ENCODE measurements at places on chromosomes 16 and 17. TPM values are rescaled to one million over a fixed set of nuclear protein-coding genes. Genes with fewer than 3 reads are reported as not detected.

DNA sequence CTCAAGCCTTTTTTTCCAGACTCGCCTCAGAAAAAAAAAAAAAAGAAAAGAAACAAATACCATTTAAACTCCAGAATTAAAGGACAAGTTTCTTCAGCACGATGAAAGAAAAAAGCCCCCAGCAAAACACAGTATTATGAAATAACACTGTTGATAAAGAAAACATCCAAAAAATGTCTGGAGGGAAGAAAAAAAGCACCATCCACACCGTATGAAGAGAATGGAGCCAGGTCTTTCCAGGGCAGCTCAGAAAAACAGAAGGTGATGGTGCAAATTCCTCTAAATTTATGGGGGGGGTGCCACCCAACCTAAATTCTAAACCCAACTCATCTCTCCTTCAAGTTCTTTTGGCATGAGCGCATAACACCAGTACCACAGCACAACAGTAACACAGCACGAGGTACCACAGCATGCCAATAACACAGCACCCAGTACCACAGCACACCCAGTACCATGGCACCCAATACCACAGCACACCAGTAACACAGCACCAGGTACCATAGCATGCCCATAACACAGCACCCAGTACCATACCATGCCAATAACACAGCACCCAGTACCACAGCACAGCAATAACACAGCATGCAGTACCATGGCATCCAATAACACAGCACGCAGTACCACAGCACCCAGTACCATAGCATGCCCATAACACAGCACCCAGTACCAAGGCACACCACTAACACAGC lies 19.0 kb downstream of the AXIN1 start:
- DNase-seq = no peak
- no peaks in the 10 kb centered on the region for H3K27me3 ChIP-seq
- no peak overlapping the region for H3K4me3 ChIP-seq
- no peak overlapping the region for H3K27ac ChIP-seq
- no peaks in the 10 kb centered on the region for H3K36me3 ChIP-seq
- peaks cover 44% of the 10 kb centered on the region for H3K4me1 ChIP-seq

DNA sequence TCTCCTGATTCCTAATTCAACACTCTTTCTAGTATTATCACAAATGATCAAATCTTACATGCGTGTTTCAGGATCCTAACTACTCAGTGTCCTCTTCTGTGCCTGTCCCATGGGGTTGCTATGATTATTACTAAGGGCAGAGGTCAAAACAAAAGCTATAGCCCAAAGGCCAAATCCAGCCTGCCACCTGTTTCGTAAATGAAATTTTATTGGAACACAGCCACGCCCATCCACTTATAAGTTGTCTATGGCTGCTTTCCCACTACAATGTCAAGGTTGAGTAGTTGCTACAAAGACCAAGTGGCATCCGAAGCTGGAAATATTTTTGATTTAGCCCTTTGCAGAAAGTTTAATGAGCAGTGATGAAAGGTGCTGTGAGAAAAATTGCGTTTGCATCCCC lies 336.6 kb downstream of the TMEM114 start:
- H3K4me1 ChIP-seq = no peaks in the 10 kb centered on the region
- no peaks in the 10 kb centered on the region for H3K27me3 ChIP-seq
- H3K36me3 ChIP-seq = no peaks in the 10 kb centered on the region
- H3K4me3 ChIP-seq = no peak overlapping the region

- no peaks in the 10 kb centered on the region for H3K36me3 ChIP-seq
- H3K27me3 ChIP-seq = no peaks in the 10 kb centered on the region
- peak overlapping the region; percentile 63 for H3K27ac ChIP-seq
Measured at GRCh38 chr17:68384471-68384870, 72.8 kb downstream of the WIPI1 start.

GRCh38 chr16:69486272-69486671 lies 61.9 kb downstream of the CYB5B start:
- DNase-seq = no peak
- H3K36me3 ChIP-seq = no peaks in the 10 kb centered on the region
- H3K27ac ChIP-seq = no peak overlapping the region
- H3K4me3 ChIP-seq = peak overlapping the region; percentile 31
- peaks cover 2% of the 10 kb centered on the region for H3K4me1 ChIP-seq
- peaks cover 12% of the 10 kb centered on the region for H3K27me3 ChIP-seq

Gene CACNA1H
- total RNA-seq = 9.5 TPM

- H3K27me3 ChIP-seq = no peaks in the 10 kb centered on the region
- H3K36me3 ChIP-seq = peaks cover 2% of the 10 kb centered on the region
- H3K4me3 ChIP-seq = peak overlapping the region; percentile 95
- peak; percentile 41 for DNase-seq
- H3K4me1 ChIP-seq = peaks cover 42% of the 10 kb centered on the region
Measured at GRCh38 chr17:57256708-57257112, 387 bp downstream of the MSI2 start.

DNA sequence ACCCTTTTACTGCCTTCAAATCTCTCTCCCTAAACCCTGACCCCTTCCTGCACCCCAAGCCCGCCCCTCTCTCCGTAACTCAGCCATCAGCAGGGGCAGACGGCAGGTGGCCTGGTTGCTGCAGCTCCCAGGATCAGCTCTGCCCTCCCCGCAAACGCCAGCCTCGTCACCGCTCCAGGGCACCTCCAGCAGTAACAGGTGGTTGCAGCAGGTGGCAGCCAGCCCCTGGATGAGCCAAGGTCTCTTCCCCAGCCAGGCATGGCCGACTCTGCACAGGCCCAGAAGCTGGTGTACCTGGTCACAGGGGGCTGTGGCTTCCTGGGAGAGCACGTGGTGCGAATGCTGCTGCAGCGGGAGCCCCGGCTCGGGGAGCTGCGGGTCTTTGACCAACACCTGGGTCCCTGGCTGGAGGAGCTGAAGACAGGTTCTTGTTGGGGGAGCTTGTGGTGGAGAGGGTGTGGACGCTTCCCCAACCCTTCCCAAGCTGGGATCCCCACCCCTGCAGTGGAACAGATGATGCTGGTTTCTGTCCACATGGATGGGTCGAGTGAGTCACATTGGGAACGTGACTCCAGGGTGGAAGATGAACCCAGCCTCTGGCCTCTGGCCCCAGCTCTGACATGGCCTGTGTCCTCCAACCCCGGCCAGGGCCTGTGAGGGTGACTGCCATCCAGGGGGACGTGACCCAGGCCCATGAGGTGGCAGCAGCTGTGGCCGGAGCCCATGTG lies 558 bp downstream of the HSD3B7 start:
- no peak overlapping the region for H3K27ac ChIP-seq
- H3K4me3 ChIP-seq = no peak overlapping the region
- H3K27me3 ChIP-seq = no peaks in the 10 kb centered on the region
- DNase-seq = no peak

Measured in T-helper 17 cell (primary cell).